Activated CD4-positive, alpha-beta T cell treated with anti-CD3 and anti-CD28 coated beads for 36 hours (primary cell): ENCODE measurements at places on chromosomes 2 and 18. TPM values are rescaled to one million over a fixed set of nuclear protein-coding genes. Genes with fewer than 3 reads are reported as not detected.

- no peaks in the 10 kb centered on the region for H3K27me3 ChIP-seq
- H3K4me1 ChIP-seq, result no peaks in the 10 kb centered on the region
- H3K27ac ChIP-seq, result no peak overlapping the region
- no peak overlapping the region for H3K4me3 ChIP-seq
Observed at GRCh38 chr18:10669441-10670100, 143.7 kb downstream of the NAPG start.

DNA sequence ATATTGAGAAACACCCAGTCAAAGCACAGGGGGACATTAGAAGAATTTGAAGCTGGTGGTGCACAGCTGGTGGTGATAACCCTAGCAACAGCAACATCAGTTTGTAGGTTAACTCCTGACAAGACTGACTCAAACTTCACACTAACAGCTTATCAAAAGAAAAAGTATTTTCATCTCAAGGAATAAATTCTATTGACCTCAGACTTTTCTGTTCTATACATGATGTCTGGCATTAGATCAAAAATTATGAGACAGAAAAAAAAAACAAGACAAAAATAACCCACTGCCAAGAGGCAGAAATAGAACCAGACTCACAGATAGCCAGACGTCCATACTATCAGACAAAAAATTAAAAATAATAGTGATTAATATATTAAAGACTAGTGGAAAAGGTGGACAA lies 126.1 kb downstream of the COL6A3 start:
- no peak overlapping the region for H3K27ac ChIP-seq
- peaks cover 9% of the 10 kb centered on the region for H3K4me1 ChIP-seq
- H3K27me3 ChIP-seq, result peaks cover 36% of the 10 kb centered on the region
- DNase-seq, result no peak

- no peak overlapping the region for H3K27ac ChIP-seq
- H3K27me3 ChIP-seq, result no peaks in the 10 kb centered on the region
- H3K36me3 ChIP-seq, result no peaks in the 10 kb centered on the region
- H3K4me3 ChIP-seq, result no peak overlapping the region
Observed at GRCh38 chr2:160700021-160700814, 206.6 kb upstream of the RBMS1 start.

DNA sequence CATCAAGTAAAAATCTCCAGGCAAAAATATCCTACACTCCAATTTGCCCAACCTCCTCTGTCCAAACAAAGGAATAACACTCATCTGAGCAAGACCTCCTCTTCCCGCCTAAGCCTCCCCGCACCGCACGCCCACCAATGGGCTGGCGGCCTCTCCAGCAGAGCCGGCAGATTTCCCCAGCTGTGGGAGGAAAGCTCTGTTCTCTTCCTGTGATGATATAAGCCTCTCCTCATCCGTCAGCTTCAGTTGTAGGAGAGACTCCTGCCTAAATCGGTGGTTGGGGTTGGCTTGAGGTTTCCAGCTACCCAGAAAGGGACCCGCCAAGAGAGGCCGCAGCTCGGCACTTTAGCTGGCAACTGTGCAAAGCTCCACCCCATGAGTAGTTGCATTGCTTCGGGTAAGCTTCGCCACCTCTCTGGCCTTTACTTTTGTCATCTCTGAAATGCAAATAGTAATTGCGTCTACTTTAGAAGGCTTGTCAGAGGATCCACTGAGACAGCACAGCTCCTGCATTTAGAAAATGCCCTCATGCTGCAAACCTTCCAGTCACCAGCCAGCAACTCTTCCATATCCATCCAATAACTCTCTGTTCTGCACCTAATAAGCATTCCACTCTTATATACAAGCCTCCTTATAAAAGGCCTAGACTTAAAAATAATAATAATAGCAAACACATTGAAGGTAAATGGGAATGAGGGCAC lies 146.4 kb downstream of the MYT1L start:
- no peaks in the 10 kb centered on the region for H3K36me3 ChIP-seq
- H3K27ac ChIP-seq, result no peak overlapping the region
- no peak overlapping the region for H3K4me3 ChIP-seq
- H3K4me1 ChIP-seq, result no peaks in the 10 kb centered on the region
- no peaks in the 10 kb centered on the region for H3K27me3 ChIP-seq
- DNase-seq, result no peak

- peaks cover 37% of the 10 kb centered on the region for H3K4me1 ChIP-seq
- peaks cover 11% of the 10 kb centered on the region for H3K36me3 ChIP-seq
- H3K4me3 ChIP-seq, result peak within 1 kb of the TSS; percentile 99
- peak within 1 kb of the TSS; percentile 98 for H3K27ac ChIP-seq
- no peaks in the 10 kb centered on the region for H3K27me3 ChIP-seq
- peak; percentile 74 for DNase-seq
Observed at GRCh38 chr2:64019083-64019974, at the start of gene VPS54. TSS of gene VPS54 (minus strand) at chr2:64019428. CDS start at chr2:63983999, 35,429 bp downstream.

GRCh38 chr2:27751377-27751776 lies 20.1 kb upstream of the MRPL33 start:
- peaks cover 2% of the 10 kb centered on the region for H3K36me3 ChIP-seq
- peaks cover 9% of the 10 kb centered on the region for H3K27me3 ChIP-seq
- H3K27ac ChIP-seq, result no peak overlapping the region
- peaks cover 3% of the 10 kb centered on the region for H3K4me1 ChIP-seq

DNA sequence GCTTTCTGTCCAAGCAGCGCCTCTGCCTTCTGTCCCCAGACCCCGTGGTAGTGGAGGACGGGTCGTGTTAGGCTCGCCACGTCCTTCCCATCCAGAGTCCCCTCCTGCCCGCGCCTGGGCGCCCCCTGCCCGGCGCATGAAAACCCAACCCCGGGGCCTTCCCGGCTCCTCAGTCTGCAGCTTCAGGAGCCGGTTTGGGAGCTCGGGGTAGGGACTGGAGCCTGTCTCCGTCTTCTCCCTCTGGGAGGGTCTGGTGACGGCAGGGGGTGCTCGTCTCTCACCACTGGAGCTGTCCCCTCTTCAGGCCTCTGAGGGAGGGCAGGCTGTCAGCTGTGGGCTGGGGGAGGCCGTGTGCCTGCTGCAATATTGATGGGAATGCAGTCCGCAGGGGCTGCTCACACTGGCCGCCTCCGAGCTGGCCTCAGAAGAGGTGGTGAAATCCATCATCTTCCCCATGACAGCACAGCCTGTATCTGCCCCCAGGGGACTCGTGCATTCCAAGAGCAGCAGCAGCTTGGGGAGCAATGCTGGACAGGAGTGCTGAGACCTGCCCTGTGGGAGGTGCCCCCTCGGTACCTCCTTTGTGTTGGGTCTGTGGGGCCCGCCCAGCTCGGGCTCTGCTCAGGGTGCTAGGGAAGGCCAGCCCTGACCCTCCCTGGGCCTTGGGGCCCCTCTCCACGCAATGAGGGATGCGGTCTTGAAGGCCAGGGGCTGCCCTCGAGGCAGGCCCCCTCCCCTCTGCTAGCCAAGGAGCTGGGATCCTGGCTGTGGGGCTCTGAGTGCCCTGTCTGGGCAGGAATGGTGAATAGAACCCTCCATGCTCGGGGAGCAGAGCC lies 17.8 kb upstream of the KLHL30 start:
- H3K4me3 ChIP-seq, result no peak overlapping the region
- H3K4me1 ChIP-seq, result no peaks in the 10 kb centered on the region
- peaks cover 6% of the 10 kb centered on the region for H3K27me3 ChIP-seq
- no peak for DNase-seq
- no peak overlapping the region for H3K27ac ChIP-seq

GRCh38 chr18:11996190-11996754 lies 15.0 kb downstream of the IMPA2 start:
- H3K27me3 ChIP-seq, result no peaks in the 10 kb centered on the region
- no peak overlapping the region for H3K4me3 ChIP-seq
- H3K27ac ChIP-seq, result no peak overlapping the region
- H3K36me3 ChIP-seq, result peaks cover under 1% of the 10 kb centered on the region
- DNase-seq, result no peak

GRCh38 chr2:190094316-190094871 lies 31.9 kb upstream of the MSTN start:
- no peak overlapping the region for H3K27ac ChIP-seq
- no peaks in the 10 kb centered on the region for H3K36me3 ChIP-seq
- H3K4me1 ChIP-seq, result no peaks in the 10 kb centered on the region
- DNase-seq, result no peak

GRCh38 chr2:55869637-55870325 lies 53.8 kb downstream of the EFEMP1 start:
- H3K27me3 ChIP-seq, result no peaks in the 10 kb centered on the region
- H3K27ac ChIP-seq, result no peak overlapping the region
- no peaks in the 10 kb centered on the region for H3K36me3 ChIP-seq
- no peak for DNase-seq
- no peak overlapping the region for H3K4me3 ChIP-seq

DNA sequence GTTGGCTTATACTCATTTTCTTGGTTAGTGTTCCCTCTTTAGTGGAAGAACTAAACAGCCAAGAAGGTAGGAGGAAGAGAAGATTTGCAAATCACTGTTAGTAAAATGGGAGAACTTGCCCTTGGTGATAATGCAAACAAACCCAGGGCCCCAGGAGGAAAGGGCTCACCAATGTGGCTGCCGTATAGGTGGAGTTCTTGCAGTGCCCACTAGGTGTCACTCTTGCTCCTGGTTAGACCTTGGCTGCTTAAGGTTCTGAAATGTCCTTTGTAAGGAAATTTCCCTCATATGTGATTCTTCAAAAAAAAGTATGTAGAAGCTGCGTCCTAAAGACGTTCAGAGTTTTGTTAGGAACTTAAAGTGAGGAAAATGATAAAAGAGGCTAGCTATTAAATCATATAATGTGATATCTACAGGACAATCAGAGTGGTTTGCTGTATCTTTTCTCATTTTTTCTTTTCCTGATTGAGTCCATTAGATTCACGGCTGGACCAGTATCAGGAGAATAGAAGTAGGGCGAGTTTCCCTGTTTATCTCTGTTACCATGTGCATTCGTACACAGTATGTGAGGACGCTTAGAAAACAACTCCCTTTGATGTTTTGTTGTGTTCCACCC lies 48.6 kb downstream of the RPIA start:
- no peak overlapping the region for H3K4me3 ChIP-seq
- peaks cover 23% of the 10 kb centered on the region for H3K4me1 ChIP-seq
- peaks cover 55% of the 10 kb centered on the region for H3K36me3 ChIP-seq
- no peak overlapping the region for H3K27ac ChIP-seq

DNA sequence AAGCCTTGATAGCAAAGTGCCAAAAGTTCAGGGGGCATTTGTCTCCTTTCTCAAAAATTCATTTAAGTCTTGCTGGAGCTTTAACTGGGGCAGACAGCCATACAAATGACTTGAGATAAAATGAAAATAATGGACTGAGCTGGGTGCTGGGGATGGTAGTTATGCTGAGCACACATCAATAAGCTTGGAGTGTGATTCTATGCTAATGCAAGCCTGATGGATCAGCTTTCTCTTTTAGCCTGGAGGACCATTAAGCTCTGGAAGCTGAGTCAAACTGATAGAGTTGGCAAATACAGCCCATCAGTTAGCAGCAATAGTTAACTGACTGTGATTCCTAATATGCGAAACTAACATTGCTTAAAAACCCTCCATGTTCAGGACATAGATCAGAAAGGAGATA lies 98.0 kb downstream of the CAMKMT start:
- no peaks in the 10 kb centered on the region for H3K36me3 ChIP-seq
- H3K27ac ChIP-seq, result no peak overlapping the region
- no peaks in the 10 kb centered on the region for H3K4me1 ChIP-seq
- no peaks in the 10 kb centered on the region for H3K27me3 ChIP-seq
- no peak for DNase-seq

DNA sequence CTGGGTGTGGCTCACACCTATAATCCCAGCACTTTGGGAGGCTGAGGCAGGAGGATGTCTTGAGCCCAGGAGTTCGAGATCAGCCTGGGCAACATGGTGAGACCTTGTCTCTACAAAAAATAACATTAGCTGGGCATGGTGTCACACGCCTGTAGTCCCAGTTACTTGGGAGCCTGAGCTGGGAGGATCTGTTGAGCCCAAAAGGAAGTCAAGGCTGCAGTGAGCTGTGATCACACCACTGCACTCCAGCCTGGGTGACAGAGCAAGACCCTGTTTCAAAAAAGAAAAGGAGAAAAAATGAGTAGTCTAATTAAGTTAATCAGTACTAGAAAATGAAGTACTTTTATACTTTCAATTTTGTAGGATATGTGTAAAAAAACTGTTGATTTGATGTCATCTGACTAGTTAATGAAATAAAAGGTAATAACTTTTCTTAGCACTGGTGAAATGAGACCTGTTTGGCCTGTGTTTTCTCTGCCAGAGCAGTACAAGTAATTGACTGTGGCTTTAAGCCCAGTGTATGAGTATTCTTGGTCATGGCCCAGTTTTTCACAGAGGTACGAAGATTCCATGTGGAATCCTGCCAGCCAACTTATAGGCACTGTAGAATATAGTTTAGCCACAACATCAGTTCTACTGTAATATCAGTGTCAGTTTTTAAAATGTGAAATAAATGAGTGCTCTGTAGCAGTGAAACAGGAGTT lies 35.8 kb downstream of the MFSD6 start:
- no peak overlapping the region for H3K27ac ChIP-seq
- DNase-seq, result no peak
- peaks cover 63% of the 10 kb centered on the region for H3K4me1 ChIP-seq

DNA sequence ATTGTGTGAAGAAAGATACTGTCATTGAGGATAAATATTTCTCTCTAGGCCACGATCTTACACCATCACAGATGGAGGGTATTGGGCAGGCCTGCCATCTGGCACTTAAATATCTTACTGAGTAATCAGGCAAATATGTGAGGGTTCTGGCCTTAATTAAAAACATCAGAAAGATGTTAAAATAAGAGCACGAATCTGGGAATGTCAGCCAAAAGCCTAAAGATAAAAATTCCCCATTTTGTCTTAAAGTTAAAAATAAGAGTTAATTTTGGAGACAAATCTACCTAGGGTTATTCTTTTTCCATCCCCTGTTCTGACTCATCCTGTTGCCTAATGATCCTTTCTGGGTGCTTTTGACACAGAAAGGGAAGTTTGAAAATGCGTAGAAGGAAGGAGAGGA lies 121.0 kb downstream of the SUCLG1 start:
- no peaks in the 10 kb centered on the region for H3K36me3 ChIP-seq
- DNase-seq, result no peak
- H3K27me3 ChIP-seq, result peaks cover 8% of the 10 kb centered on the region
- no peak overlapping the region for H3K27ac ChIP-seq
- no peak overlapping the region for H3K4me3 ChIP-seq

GRCh38 chr18:63882333-63883141 lies 5.0 kb upstream of the SERPINB2 start:
- no peaks in the 10 kb centered on the region for H3K36me3 ChIP-seq
- no peak for DNase-seq
- no peak overlapping the region for H3K4me3 ChIP-seq
- H3K4me1 ChIP-seq, result peaks cover 12% of the 10 kb centered on the region
- H3K27ac ChIP-seq, result no peak overlapping the region
- peaks cover 5% of the 10 kb centered on the region for H3K27me3 ChIP-seq

GRCh38 chr18:58496937-58497336 lies 132.0 kb downstream of the ALPK2 start:
- DNase-seq, result no peak
- peaks cover 10% of the 10 kb centered on the region for H3K4me1 ChIP-seq
- H3K27me3 ChIP-seq, result peaks cover 24% of the 10 kb centered on the region
- no peak overlapping the region for H3K4me3 ChIP-seq

DNA sequence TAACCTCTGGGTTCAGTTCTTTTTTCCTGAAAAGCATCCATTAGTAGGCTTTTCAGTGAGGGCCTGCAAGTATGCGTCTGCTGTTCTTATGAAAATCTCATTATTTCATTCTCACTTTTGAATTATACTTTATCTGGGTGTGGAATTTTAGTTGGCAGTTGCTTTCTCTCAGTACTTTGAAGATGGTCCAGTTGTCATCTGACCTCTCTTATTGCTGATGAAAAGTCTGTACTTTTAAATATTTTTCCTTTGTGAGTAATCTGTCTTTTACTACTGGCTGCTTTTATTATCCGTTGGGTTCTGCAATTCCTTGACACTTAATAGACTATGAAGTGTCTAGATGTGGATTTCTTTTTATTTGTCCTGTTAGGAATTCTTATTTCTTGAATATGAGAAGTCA lies 307.8 kb downstream of the CYP26B1 start:
- DNase-seq, result no peak
- H3K36me3 ChIP-seq, result no peaks in the 10 kb centered on the region
- no peaks in the 10 kb centered on the region for H3K4me1 ChIP-seq
- H3K4me3 ChIP-seq, result no peak overlapping the region

The AKAIN1 gene
- not detected for total RNA-seq

The SLC4A5 gene
- total RNA-seq, result 2.7 TPM

The RGPD3 gene
- total RNA-seq, result 0.14 TPM

The AGXT gene
- not detected for total RNA-seq

The ZNF638 gene
- total RNA-seq, result 79.8 TPM
